ENCODE measurements at places on chromosomes 1 and 21.

DNA sequence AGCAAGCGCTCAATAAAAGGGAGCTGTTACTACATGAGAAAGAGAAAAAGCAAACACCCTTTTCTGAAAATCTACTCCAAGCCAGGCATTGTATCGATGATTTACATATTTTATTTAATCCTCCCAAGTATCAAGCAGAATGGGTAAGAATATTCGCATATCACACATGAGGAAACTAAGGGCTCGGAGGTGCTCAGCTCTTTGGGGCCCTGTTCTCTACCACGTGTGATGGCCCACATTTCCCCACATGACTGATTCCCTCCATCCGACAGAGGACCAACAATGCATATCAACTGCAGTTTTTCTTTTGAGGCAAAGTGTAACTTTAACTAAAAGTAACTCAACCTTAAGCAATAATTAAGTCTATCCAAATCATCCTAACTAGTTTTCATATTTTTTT, 8.2 kb downstream of the ERI3 start:
- no peak overlapping the region for H3K27ac ChIP-seq
- peaks cover 15% of the 10 kb centered on the region for H3K36me3 ChIP-seq
- no peak overlapping the region for H3K4me3 ChIP-seq
- H3K4me1 ChIP-seq = peaks cover 10% of the 10 kb centered on the region

GRCh38 chr21:32909393-32909792, 116.3 kb upstream of the OLIG2 start:
- no peak overlapping the region for H3K4me3 ChIP-seq
- no peaks in the 10 kb centered on the region for H3K36me3 ChIP-seq
- H3K27me3 ChIP-seq = peaks cover 11% of the 10 kb centered on the region
- H3K27ac ChIP-seq = no peak overlapping the region
- no peak for DNase-seq

DNA sequence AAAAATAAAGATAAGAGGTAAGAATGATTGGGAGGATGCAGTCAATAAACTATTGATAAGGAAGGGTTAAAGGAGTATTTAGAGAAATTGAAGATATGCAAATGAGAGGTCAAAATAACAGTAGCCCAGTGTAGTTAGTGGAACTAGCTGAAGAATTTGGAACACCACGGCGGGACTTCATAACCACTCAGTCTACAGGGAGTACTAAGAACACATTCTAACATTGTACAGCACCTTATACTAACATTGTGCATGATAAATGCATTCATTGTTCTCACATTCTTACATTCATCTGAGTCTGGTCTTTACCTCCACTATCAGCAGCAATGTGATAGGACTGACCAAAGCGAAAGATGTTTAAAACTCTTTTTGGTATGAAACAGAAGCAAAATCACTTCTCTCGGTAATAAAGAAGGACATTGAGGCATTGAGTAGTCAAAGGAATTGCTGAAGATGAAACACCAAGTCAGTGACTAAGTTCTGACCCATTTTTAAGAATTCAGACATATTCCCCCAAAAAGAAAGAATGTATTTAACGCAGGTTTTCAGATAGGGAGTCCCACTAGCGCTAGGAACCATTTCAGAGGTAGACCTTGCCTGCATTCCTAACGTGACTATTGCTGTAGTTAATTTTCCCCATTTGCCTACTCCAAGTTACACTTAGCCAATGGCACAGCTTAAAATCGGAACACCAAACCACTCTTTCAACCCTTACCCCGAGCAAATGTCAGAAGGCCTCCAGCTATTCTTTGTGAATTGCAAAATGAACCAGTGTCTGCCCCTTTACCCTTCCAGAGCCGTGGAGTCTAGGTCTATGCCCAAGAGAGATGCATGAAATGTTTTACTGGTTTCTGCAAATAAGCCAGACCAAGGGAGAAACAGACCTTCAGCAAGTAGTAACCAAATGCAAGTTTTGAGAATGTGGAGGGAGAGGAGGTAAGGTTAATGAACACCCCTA, 108.8 kb upstream of the IRF2BP2 start:
- no peak for DNase-seq
- H3K4me1 ChIP-seq = peaks cover 17% of the 10 kb centered on the region
- H3K27ac ChIP-seq = no peak overlapping the region
- no peak overlapping the region for H3K4me3 ChIP-seq

DNA sequence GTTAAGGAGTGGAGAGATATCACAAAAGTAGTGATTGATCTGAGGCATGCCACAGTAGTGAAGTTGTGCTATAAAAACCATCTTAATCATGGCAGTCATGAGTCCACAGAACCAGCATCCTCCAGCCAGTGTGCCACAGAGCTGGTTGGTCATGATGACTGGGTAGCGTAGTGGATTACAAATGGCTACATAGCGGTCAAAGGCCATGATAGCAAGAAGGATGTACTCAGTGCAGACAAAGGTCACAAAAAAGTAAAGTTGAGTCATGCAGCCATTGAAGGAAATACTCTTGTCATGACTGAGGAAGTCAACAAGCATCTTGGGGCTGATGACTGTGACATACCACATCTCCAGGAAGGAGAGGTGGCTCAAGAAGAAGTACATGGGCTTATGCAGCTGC, 6.7 kb downstream of the OR6Y1 start:
- H3K4me3 ChIP-seq = no peak overlapping the region
- no peaks in the 10 kb centered on the region for H3K36me3 ChIP-seq
- no peaks in the 10 kb centered on the region for H3K27me3 ChIP-seq
- no peaks in the 10 kb centered on the region for H3K4me1 ChIP-seq

DNA sequence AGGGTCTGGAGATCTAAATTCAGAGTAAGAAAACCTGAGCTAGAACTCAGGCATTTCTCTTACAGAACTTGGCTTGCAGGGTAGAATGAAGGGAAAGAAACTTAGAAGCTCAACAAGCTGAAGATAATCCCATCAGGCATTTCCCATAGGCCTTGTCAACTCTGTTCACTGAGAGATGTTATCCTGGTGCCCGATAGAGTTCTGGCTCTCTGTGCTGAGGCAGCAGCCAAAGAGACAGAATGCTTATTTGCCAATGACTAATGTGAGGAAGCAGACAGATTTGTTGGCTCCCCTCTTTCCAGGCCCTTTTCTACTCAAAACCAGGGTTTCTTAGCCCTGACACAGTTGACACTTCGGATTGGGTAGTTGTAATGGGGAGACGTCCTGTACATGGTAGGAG, 22.3 kb upstream of the TRIM45 start:
- H3K36me3 ChIP-seq = no peaks in the 10 kb centered on the region
- H3K27me3 ChIP-seq = no peaks in the 10 kb centered on the region
- H3K27ac ChIP-seq = no peak overlapping the region
- DNase-seq = no peak
- H3K4me3 ChIP-seq = no peak overlapping the region
- H3K4me1 ChIP-seq = peaks cover 12% of the 10 kb centered on the region

DNA sequence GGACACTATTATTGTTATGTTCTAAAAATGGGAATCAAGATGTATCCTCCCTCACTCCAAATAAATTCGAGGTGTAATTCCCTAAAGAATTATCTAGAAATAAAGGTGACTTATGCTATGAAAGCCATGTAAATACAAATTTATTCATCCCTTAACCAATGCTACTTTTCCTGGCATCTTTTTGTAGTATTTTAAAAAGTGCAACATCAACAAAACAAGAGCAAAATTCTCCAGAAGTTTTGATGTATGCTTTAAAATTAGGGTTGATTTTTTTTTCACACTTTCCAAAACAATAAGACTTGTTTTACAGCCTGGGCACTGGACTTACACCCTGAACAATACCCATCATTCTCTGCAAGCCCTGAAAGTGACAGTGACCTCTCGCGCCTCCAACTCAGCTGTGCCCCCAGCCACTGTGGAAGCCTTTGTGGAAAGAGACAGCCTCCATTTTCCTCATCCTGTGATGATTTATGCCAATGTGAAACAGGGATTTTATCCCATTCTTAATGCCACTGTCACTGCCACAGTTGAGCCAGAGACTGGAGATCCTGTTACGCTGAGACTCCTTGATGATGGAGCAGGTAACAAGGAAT, 21.4 kb upstream of the CLCA1 start:
- no peaks in the 10 kb centered on the region for H3K36me3 ChIP-seq
- H3K27ac ChIP-seq = no peak overlapping the region
- no peaks in the 10 kb centered on the region for H3K27me3 ChIP-seq
- H3K4me3 ChIP-seq = no peak overlapping the region
- H3K4me1 ChIP-seq = no peaks in the 10 kb centered on the region

DNA sequence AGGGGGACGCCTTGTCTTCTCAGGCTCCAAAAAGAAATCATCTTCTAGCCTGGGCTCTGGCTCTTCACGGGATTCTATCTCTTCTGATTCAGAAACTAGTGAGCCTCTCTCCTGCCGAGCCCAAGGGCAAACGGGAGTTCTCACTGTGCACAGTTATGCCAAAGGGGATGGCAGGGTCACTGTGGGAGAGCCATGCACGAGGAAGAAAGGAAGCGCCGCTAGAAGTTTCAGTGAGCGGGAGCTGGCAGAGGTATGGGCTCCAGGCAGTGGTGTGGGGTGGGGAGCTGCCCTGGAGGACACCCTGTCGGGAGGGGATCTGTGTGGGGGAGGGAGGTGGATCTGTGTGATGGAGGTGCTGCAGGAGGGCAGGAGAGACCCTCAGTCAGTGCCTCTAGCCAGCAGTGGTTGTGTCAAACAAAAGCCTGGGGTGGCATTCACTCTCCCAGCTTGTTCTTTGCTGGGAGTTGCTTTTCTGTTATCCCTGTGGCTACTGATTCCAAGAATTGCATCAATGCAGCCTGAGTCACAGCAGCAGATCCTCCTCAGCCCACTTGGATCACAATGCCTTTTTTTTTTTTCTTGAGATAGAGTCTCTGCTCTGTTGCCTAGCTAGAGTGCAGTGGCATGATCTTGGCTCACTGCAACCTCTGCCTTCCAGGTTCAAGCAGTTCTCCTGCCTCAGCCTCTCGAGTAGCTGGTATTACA, 21.8 kb downstream of the KDM4A start:
- H3K4me3 ChIP-seq = no peak overlapping the region
- no peaks in the 10 kb centered on the region for H3K4me1 ChIP-seq
- peaks cover 56% of the 10 kb centered on the region for H3K36me3 ChIP-seq
- no peak for DNase-seq
- no peak overlapping the region for H3K27ac ChIP-seq
- H3K27me3 ChIP-seq = no peaks in the 10 kb centered on the region

GRCh38 chr1:93448983-93449804, 1.3 kb downstream of the FNBP1L start:
- H3K27me3 ChIP-seq = no peaks in the 10 kb centered on the region
- H3K4me3 ChIP-seq = peak overlapping the region; percentile 95
- DNase-seq = peak; percentile 14
- H3K36me3 ChIP-seq = no peaks in the 10 kb centered on the region
- H3K27ac ChIP-seq = peak overlapping the region; percentile 93

GRCh38 chr1:41363591-41364320, 2.5 kb downstream of the FOXO6 start:
- no peak overlapping the region for H3K27ac ChIP-seq
- H3K4me3 ChIP-seq = no peak overlapping the region
- no peak for DNase-seq
- H3K36me3 ChIP-seq = no peaks in the 10 kb centered on the region
- peaks cover 38% of the 10 kb centered on the region for H3K4me1 ChIP-seq
- H3K27me3 ChIP-seq = peaks cover 58% of the 10 kb centered on the region

GRCh38 chr1:201795066-201795465, 33.9 kb upstream of the IPO9 start:
- no peak overlapping the region for H3K27ac ChIP-seq
- no peak for DNase-seq
- peaks cover 2% of the 10 kb centered on the region for H3K4me1 ChIP-seq
- no peak overlapping the region for H3K4me3 ChIP-seq
- H3K27me3 ChIP-seq = no peaks in the 10 kb centered on the region

- no peak overlapping the region for H3K27ac ChIP-seq
- H3K27me3 ChIP-seq = no peaks in the 10 kb centered on the region
- H3K36me3 ChIP-seq = peaks cover 6% of the 10 kb centered on the region
- no peak for DNase-seq
- H3K4me1 ChIP-seq = peaks cover 11% of the 10 kb centered on the region
These were observed 24.9 kb downstream of the PRKCZ start for GRCh38 chr1:2074944-2075740.

DNA sequence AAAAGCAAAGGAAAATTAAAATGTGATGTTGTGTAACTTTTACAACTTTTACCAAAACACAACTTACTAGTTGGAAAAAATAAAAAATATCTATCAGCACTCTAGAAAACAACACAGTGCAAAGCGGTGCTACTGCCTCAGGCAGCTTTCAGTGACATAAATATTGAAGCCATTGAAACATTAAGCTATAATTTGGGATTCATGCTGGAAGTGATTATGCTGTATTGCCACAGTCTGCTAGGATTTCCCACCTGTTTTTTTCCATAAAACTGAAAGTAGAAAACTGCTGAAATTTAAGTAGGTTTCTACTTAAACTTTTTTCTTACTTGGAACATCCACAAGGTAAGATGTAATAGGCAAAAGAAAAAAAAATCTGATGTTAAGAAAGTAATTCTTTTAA, 674.4 kb downstream of the KCNT2 start:
- no peaks in the 10 kb centered on the region for H3K4me1 ChIP-seq
- DNase-seq = no peak
- no peak overlapping the region for H3K4me3 ChIP-seq
- H3K27ac ChIP-seq = no peak overlapping the region
- no peaks in the 10 kb centered on the region for H3K36me3 ChIP-seq

DNA sequence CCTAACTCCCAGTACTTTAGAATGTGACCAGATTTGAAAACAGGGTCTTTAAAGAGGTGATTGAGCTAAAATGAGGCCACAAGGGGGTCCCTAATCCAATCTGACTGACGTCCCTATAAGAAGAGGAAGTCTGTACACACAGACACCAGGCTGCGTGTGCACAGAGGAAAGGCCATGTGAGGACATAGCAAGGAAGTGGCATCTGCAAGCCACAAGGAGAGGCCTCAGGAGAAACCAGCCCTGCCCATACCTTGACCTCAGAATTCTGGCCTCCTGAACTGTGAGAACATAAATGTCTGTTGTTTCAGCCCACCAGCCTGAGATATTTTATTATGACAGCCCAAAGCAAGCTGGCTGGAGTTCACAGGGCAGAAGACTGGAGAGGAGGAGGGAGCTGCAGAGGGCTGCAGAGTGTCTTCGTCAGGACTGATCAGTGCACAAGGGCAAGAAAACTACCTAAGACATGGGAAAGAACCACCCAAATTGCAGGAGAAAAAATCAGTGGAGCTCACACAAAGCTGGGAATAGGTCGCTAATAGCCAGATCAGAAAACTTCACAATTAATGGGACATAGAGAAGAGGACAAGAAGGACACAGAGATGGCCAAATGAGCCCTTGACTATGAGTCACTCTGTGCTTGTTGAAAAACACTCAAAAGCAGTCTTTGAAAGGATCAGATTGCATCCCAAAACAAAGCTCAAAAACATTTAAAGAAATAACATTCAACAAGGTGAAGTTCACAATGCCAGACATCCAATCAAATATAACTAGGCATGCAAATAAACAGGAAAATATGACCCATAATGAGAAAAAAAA, 14.1 kb upstream of the WNT9A start:
- H3K27ac ChIP-seq = no peak overlapping the region
- H3K36me3 ChIP-seq = no peaks in the 10 kb centered on the region
- no peak overlapping the region for H3K4me3 ChIP-seq
- H3K27me3 ChIP-seq = no peaks in the 10 kb centered on the region

DNA sequence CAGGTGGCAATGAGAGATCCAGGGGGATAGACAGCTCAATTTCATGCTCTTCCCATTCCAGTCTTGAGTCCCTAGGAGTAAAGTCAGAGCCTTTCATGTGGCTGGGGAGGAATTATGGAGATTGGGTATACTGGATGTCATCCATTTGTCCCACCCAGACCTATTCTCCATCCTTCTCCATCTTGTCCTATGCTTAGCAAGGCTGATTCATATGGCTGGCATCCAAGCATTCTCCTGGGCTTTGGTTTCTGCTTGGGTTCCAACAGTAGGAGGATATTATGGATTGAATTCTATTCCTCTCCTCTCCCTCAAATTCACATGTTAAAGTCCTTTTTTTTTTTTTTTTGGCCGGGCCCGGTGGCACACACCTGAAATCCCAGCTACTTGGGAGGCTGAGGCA, 3.8 kb upstream of the CDC20 start:
- H3K4me3 ChIP-seq = no peak overlapping the region
- peaks cover 1% of the 10 kb centered on the region for H3K36me3 ChIP-seq
- peaks cover 9% of the 10 kb centered on the region for H3K27me3 ChIP-seq
- peaks cover 6% of the 10 kb centered on the region for H3K4me1 ChIP-seq
- DNase-seq = no peak
